Naive thymus-derived CD8-positive, alpha-beta T cell (primary cell): ENCODE measurements at places on chromosomes 4 and X.

DNA sequence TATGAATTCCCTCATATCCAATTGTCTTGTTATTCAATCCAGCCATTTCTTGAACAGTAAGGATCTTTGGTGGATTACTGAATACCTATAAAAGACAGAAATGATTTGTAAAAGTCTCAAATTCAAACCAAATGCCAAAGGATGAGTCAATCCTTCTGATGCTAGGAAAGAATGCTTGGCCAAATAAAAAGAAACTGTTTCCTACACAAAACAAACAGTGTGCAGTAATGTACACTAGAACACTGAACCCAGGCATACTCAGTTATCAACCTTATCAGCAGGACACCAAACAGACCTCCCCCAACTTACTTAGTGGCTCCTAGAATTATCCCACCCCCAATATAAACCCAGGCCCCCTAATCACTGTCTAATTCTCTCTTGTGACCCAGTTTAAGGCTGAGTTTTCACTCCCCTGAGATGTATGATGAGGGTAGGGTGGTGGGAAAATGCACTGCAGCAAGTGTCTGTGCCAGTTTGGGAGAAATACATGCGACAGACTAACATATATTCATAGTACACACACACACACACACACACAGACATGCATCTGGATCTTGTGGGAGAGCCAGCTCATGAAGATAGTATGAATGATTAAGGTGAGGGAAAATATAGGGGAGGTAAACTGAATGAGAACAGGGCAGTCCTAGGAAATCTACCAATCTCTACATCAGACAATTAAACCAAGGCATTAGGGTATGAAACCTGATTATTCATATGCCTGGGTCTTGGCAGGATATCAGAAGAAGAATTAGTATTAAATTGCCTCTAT lies 35.0 kb downstream of the CLDN2 start:
- no peak for DNase-seq

DNA sequence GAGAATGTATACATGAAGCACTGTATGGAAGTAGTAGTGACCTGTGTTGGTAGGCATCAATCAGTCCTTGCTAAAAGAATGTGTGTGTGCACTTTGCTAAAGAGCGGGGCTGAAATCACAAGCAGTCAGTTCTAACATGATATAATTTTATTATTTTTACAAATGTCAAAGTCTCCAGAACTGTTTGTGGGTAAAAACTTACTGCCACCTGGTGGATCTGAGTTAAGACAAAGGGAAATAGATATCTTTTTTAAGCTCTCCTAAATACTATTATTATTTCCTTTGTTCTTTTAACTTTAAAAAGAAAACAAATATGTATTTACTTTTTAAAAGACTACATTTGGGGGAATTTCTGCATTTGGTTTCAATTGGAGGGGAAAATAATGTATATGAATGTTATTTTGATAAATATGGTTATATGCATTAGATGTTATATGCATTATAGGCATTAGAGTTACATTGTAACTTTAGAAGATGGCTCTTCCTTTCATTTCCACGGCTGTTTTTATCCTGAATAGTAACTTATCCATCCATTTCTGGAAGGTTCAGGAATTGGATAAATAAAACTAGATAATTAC lies 7.8 kb upstream of the CLOCK start:
- DNase-seq: no peak

GRCh38 chr4:113603911-113604310 lies 157.6 kb downstream of the CAMK2D start:
- DNase-seq: no peak

DNA sequence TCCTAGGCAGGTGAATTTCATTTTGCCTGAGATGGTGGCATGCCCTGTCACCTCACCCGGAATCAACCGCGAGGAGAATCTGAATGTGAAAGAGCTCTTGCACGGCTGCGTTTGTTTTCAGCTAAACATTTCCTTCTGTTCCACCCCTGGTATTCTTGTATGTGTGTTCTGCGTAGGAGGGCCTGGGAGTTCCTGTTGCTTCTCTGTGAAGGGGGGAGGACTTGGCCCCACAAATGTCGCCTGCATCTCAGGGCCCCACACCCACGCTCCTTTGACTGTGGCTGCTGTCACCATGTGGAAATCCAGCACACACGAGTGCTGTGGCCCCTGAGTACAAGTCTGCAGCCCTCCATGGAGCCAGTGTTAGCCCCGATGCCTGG lies 45.8 kb upstream of the CLCN4 start:
- DNase-seq: peak; percentile 36

- DNase-seq: no peak
Observed at GRCh38 chr4:40418430-40419230, 83.5 kb downstream of the CHRNA9 start.

DNA sequence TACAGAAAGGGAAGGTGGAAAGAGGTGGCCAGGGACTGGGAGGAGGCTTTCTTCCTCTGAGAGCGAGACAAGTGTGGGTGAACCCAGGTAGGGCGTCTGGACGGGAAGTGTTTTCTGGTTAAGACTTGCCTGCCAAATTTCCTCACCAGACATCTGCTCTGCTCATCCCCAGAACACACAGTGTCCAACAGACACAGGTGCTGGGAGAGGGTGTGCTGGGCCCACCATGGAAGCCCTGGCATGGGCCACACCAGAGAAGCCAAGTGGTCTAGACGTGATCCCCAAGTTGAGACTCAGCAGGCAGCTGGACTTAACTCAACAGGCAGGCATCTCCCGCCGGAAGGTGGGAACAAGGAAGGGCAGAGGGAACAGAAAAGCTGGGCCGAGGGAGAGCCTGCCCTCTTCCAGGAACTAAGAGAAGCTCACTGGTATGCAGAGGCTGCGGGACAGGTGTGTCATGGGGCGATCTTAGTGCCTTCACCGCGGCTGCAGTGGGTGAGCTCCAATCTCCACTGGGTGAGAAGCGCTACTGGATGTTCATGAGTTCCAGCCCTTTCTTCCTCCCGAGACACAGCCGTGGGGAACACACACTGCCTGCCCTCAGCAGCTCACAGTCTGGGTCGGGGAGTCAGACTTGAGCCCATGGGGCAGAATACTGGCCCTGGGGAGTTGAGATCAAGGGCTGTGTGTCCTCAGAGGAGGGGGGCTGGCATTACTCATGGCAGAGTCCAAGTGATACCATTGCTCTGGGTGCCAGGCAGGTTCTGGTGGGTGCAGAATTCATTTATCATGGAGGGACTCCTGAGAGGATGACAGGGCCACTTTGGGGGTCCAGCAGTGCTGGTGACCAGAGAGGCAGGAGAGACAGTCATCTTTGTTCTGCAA lies 110.2 kb downstream of the CPZ start:
- DNase-seq: no peak

- no peak for DNase-seq
Observed at GRCh38 chr4:74092957-74093356, 6.0 kb downstream of the CXCL2 start.

DNA sequence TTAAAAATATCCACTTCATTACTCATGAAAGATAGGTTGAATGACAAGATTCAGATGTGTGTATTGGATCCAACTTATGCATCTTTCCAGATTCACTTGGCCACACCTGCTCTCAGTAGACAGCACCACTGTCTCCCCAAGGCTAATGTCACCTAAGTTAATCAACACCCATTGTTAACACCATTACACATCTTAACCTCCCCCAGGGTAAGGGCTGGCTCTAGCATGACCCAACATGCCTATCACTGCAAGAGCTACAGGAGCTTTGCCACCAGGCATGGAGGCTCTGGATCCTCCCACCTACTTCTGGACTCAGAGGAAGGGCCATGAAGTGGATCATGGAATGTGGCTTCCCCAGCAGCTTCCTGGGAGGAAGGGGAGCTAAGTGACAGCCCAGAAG lies 32.8 kb upstream of the LSM6 start:
- DNase-seq: no peak

DNA sequence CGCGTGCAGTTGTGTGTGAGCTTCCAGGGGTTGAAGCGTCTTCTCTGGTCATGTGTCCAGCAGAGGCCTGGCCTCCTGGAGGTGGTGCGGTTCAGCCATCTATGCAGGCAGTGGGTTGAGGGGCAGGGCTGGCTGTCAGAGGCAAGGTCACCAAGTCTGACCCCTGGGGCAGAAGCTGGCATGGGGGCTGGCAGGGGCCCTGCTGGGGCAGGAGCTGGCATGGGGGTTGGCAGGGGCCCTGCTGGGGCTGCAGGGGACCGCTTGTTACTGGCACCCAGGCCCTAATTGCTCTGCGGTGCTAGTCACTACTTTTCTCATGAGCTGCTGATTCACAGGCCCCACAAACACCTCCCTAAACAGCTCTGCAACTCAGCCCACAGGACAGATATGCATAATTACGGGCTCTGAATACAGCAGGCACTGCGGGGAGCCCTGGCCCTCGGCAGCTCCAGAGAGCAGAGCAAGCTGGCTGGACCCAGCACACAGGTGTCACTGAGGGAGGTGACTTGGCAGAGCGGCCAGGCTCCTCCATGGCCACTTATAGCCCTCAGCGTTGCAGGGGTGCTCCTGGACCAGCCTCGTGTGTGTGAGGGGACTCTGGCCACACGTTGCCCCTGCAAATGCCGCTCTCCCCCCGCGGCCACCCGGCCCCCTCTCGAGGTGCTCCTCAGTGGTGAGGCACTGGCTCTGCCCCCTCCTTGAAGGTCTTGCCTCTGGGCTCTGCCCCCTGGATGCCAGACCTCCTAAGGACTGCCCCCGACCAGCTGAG lies 32.7 kb downstream of the CPLX1 start:
- DNase-seq: no peak

GRCh38 chr4:21102667-21103066 lies 402.4 kb downstream of the PACRGL start:
- DNase-seq: no peak

DNA sequence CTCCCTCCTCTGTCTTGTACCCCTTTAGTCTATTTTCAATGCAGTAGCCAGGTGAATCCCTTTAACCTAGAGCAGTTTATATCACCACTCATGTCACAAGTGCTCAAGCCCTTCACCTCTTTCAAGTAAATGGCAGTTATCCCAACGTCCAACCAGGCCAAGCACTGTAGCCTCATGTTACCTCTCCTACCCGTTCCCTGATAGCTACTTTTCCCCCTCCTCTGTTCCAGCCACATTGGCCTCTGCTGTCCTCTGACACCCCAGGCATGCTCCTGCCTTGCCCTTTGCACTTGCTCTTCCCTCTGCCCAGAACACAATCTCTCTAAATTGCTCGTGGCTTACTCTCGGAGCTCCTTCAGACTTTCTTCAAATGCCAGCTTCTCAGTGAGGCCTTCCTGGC lies 15.2 kb downstream of the GUCY1B1 start:
- no peak for DNase-seq

GRCh38 chrX:100731441-100732281 lies at the start of gene SYTL4:
TSS of gene SYTL4 (minus strand) at chrX:100732121. CDS start at chrX:100702037, 30,084 bp downstream.
- no peak for DNase-seq

DNA sequence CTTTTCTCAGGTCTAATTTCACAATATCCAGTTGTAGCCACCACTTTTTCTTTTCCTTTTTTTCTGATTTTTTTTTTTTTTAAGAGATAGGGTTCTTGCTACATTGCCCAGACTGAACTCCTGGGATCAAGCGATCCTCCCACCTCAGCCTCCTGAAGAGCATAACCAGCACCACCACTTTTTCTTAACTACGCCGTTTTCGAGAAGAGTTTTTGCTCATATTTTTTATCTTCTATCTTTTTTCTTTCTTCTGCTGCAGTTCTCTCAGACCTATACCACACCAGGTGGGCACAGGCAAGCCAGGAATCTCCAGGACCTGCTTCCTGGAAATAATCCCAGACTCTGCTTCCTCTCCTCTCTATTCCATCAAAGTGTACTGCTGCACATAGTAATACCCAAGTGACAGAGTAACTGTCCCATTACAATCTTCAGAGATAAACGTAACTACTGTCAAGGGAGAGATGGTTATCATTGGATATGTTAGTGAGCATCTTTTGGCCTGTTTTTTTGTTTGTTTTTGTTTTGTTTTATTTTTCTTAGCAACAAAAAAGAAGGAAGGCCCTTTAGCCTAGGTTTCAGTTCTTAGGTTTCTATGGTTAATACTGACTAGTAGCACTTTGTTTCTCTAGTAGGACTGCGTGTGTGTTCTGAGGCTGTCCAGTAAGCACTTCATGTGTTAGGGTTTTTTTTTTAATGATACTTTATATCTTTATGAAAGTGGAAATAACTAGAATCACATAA lies 59.2 kb upstream of the TXK start:
- DNase-seq: no peak
